Left ventricle myocardium superior (tissue), 1 donor: ENCODE measurements at places on chromosomes 11 and 22.

DNA sequence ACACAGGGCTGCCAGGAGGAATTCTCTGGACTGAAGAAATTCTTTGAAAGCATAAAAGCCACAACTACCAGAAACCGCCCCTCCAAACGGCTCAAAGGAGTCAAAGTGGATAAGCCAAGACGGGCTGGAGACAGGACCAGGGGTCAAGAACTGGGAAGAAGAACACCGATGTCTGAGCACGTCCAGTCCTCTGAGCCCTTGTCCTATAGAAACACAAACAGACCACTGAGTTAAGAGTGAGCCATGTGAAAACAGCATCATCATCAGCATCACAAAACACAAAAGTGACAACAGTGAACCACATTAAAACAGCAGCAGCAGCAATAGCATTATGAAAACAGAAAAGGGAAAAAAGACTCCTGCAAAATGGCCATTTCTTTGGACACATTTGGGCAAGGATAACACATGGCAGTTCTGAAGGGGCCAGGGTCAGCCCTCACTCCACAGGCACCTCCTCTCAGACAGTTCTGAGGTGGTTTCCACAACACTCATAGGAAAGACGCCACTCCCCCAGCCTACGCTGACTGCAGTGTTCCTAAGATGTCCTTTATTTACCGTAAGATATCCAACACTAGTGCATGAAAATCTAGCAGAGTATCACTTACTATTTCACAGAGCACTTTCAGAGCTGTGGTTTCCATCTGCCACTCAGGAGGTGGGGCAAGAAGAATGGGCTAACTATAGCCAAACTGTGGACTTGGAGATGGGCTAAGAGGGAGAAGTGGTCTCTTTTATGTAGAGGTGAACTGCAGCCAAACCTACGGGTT is 28.6 kb upstream of the YPEL1 start:
- no peak for DNase-seq

DNA sequence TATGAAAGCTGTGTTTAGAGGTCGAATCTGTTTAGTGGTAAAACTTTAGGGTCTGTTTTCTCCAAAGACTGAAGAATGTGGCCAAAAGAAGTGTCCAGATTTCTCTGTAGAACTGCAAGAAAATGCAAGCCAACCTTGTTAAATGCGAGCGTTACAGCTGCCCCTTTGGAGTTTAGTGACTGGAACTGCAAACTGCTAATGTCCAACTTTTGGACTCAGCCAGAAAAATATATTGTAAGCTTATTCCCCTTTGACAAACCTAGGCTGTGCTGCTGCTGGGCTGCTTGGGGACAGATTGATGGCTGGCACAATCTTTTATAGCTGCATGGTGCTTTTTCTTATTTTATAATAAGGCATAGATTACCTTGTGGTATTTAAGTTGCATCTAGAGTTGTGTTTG is 3.9 kb downstream of the TEAD1 start:
- DNase-seq: no peak

GRCh38 chr11:95697614-95698408 is 91.8 kb downstream of the FAM76B start:
- no peak for DNase-seq

GRCh38 chr11:132734217-132734616 is 798.1 kb downstream of the OPCML start:
- DNase-seq: no peak

DNA sequence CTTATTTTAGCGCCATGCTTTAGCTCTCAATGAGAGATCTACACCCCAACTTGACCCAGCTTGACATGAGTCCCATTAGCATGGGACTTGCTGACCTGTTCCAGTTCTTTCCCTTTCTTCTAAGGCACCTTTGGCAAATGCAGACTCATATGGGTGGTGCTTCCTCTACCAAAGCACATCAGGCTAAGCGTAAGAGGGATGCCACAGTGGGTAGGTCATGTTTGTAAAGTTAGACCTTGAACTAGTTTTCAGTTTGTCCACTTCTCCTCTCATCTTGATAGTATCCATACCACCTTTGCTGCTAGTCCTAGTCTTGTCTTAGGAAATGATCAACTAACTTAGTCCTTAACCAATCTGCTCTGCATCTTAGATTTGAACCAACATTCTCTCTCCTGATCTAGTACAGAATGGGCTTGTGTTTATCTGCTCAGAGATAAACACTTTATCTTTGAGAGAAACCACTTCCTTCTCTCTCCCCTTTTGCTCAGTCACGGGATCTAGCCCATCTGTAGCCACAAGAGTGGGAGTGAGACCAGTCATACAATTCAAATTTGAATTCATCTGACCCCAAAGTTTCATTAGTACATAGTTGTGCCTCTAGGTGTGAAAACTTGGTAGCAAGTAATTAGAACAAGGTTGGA is 72.1 kb upstream of the CD44 start:
- DNase-seq: no peak

DNA sequence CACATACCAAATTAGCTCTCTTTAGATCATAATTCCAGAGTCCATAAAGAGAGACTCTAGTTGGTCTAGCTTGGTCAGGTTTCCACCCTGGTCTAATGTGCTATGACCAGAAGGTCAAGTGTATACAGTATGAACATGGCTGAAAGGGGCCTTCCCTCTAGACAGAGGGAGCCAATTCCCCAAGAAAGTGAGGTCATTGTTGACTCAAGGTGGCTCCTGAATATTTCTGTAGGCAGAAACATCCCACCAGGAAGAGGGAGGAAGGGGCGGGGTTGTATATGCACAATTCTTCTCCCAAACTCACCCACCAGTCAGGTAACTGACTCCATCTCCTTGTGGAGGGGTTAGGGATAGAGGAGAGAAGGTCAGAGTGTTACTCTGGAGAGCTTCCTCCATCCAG is 281.8 kb upstream of the PLET1 start:
- DNase-seq: no peak

GRCh38 chr11:116148056-116148455 is 624.7 kb downstream of the BUD13 start:
- DNase-seq: no peak

DNA sequence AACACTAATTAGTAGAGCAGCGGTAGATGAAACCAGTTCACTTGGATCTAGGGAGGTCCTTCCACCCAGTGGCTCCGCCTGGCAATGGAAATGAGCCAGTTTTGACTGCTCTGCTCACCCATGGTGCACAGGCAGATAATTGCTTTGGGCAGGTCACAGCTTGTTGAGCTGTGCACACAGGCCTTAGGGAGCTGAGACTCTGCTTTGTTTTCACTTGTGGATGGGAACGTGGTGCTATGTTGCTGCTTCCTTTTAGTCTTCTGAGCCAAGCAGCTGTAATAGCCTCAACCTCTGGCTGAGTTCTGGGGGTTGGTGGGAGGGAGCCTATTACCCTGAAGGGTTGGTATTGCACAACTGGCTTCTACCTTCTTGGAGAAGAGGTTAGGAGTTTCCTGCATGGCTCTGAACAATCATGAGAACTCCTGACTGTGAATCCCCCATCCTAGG is 262.3 kb upstream of the MTNR1B start:
- DNase-seq: no peak

- no peak for DNase-seq
These were observed 37.4 kb upstream of the PRODH start for GRCh38 chr22:18973264-18974031.

GRCh38 chr22:39003165-39003638 is 10.9 kb upstream of the APOBEC3C start:
- DNase-seq: peak; percentile 71

- DNase-seq: no peak
These were observed 10.1 kb upstream of the VSIG10L2 start for GRCh38 chr11:125935618-125936199.

DNA sequence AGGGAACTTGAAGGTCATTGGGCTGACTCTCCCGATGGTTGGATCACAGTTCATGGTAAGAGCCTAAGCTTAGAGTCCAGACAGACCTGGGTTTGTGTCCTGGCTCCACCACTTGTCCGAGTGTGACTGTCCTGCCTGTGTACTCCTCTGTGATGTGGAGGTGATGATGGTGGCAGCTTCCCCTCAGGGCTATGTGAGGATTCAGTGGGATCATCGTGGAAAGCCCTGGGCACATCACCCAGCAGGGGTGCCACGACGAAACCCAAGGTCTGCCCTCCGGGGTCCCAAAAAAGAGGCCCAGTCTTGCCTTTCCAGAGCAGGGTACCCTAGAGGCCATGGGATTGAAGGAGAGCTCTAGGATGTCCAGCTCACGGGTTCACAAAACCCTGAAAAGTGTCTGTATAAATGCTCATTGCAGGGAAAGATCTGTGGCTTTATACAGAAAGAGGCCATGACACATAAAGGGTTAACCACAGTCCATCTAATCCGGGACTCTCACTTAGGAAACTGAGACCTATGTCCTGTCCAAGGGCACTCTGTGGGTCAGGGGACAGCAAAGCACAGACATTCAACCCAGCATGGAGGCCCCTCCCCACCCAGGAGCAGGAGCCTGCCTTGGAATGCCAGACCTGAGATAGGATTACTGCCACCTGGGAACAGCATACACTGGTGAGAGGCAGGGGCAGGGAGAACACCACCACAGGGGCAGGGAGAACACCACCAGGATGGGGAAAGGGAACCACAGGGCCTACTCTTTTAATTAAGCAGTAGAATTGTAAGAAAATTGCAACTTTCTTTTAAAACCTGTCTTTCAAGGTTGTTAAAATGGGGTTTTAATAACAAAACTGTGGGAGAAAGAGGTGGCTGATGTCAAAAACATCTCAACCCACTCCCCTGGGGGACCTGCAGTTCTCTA is 51.3 kb downstream of the IGLL5 start:
- DNase-seq: no peak

GRCh38 chr22:44737406-44738346 is 14.7 kb upstream of the ARHGAP8 start:
- DNase-seq: no peak

GRCh38 chr11:117842131-117842941 is 17.8 kb upstream of the FXYD2 start:
- DNase-seq: no peak

DNA sequence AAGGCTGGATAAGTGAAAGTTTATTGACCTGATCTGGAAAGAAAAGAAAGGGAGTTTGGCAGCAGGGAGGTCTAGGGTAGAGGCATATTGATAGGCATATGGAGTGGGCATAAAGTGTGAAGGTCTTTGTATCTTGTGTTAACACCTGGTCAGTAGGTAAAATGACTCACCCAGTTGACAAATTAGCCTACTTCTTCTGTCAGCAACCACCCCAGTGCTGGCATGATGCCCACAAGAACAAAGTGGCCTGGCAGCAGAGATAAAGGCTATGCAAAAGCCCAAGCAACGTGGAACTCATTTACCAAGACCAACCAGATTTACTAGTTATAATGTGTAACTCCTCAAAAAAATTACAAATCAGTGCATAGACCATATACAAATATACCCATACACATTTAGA is 4.9 kb downstream of the OR10A3 start:
- no peak for DNase-seq
